WERI-Rb-1 (cell line): ENCODE measurements at places on chromosomes 3 and 15.

DNA sequence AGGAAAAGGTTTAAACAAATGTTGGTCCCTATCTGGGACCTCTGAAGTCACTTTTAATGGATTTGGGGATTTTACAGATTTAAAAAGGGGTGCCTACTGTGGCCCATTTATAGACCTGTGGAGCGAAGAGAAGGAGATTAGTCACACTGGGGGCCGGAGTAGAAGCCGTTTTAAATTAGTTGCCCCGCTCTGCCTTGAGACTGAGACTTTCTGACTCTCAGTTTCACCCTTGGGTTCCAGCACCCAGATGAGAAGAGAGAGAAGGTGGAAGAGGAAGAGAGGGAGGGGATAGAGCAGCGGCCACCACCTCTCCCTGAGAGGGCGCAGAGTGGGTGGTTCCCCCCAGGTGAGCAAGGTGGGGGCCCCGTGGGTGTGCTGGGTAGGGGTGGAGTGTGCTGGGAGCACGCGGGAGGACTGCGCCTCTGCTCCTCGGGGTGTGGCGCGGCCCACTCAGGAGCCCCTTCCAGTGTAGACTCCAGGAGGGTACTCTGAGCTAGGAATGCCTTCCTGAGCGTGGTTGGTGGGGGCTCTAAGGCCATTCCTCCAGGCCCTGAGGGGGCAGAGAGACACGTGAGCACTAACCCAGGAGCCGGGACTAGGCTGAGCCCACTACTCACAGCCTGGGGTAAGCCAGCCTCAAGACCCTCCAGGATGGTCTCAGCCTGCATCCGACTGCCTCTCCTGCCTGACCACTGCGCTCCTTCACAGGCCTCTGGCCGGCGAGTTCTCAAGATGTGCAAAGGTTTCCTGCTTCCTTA, 32.6 kb upstream of the RAB6B start:
- no peak for DNase-seq

DNA sequence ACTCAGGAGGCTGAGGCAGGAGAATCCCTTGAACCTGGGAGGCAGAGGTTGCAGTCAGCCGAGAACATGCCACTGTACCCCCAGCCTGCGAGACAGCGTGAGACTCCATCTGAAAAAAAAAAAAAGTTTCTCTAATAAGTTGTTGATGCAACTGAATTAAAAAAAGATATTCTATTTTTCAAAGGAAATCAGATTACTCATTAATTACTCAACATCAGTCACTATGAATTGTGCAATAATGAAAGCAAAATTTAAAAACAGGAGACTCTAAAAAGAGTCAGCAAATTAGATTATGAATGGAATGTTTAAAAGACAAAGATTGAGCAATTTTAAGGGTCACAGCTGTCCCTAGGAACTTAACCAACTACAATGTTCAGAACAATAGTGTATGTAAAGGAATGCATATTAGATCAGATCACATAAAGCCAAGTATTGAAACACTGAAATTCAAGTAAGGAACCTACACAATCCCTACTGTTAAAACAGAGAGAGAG, 60.2 kb upstream of the SLC4A7 start:
- DNase-seq, result no peak

DNA sequence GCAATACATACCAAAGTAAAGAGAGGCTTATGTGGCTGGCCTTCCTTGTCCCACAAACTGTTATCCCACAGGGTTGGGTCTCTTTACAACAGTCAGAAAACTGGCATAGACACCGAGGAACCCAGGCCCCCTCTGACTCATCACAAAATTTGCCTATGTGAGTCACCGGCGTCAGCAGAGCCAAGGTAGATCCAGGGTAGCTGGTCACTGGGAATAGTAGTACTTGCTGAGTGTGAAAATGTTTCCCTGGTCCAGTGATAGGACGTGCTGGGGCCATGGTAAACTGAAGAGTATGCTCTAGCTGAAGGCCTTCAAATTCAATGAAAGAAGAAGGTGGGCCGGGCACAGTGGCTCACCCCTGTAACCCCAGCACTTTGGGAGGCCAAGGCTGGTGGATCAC, 27.1 kb upstream of the SKIL start:
- no peak for DNase-seq

DNA sequence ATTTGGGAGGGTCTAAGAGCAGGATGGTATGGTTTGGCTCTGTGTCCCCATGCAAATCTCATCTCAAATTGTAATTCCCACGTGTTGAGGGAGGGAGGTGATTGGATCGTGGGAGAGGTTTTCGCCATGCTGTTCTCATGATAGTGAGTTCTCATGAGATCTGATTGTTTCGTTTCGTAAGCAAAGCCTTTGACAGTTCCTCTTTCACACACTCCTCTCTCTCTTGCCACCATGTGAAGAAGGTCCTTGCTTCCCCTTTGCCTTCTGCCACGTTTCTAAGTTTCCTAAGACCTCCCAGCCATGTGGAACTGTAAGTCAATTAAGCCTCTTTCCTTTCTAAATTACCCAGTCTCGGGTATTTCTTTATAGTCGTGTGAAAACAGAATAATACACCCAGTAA, 553.7 kb downstream of the TAFA4 start:
- DNase-seq, result no peak

- DNase-seq, result peak; percentile 30
Observed at GRCh38 chr15:99343881-99344551, 92.7 kb downstream of the LRRC28 start.

GRCh38 chr3:101943029-101943428, 93.7 kb downstream of the NFKBIZ start:
- no peak for DNase-seq
